ENCODE measurements at places on chromosomes 1 and 21.

DNA sequence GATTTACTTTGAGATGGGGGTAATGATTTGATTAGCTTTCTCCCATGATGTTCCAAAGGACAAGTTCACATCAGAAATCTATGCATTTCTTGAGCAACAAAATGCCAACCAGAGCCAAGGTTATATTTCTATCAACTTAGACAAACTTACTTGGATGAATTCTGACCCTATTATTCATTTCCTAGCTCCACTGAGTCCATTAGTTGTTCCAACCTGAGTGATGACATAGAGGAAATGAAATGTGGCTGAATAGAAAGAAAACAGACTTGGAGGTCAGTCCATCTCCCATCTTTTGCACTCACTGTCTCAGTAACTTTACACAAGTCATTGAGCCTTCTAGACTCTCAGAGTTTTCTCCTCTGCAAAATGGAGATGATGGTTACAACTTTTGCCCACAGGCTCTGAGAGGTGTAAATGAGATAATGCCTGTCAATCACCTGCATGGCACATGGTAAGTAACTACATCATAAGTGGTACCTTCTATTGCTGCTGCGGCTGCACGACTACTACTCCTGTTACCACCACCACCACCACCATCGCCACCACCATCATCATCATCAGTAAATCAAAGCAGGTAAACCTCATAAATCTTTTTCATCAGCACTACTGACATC is 98.2 kb downstream of the PTPN14 start:
- DNase-seq = no peak

DNA sequence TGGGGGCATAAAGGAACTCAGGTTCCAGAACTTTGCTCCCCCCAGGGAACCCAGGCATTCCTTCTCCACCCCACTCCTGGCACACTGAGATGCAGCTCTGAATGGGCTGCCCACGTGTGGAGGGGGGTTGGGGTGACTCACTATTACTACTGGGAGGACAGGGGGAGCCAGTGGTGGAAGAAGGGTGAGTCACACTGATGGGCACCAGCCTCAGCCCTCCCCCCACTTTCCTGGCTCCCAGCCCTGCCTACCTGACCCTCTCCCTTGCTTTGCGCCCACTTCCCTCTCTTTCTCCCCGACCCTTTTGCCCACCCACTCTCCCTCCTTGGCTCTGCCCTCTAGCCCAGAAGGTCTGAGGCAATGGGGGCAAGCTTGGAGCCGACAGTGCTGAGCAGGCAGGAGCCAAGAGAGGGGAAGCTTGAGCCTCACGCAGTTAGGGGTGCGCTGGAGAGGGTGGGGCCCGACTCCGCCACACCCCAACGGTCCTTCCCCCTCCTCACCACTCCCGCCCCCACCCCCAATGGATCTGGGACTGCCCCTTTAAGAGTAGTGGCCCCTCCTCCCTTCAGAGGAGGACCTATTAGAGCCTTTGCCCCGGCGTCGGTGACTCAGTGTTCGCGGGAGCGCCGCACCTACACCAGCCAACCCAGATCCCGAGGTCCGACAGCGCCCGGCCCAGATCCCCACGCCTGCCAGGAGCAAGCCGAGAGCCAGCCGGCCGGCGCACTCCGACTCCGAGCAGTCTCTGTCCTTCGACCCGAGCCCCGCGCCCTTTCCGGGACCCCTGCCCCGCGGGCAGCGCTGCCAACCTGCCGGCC is at the start of gene LMNA:
LMNA (plus strand) TSS at position 611 of the 818 bp plus-strand sequence. CDS start 208 bp downstream, outside the sequence.
- peak; percentile 98 for DNase-seq

DNA sequence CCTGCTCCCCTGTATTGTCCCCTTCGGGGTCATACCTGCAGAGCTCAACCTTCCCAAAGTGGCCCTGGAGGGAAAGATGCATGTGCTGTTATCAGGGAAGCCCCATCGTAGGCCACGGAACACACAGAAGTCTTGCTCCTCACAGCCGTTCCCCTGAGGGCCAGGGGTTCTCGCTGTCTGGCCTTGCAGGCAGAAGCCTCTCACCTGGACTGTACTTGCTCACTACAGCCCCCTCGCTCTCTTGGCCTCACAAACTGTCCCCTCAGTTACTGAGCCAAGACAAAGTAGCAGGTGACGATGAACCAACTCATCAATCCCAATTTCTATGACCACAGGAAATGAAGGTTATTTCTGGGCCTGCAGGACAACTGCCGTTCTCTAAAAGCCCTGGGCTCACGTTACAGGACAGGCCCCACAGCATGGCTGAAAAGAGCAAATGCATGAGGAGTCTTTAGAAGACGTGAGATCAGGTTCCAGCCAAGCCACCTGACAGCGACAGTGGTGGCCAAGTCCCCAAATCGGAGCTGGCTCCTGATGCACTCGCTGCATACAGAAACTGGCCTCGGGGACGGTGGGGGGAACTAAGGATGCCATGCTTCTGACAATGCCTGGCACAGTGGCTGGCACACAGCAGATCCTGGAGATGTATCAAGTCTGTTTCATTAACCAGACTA is 95.0 kb downstream of the RAVER2 start:
- DNase-seq = no peak

GRCh38 chr1:106785176-106785575 is 271.3 kb upstream of the PRMT6 start:
- DNase-seq = no peak

- DNase-seq = no peak
Measured at GRCh38 chr1:165328136-165328535, 28.4 kb downstream of the LMX1A start.

DNA sequence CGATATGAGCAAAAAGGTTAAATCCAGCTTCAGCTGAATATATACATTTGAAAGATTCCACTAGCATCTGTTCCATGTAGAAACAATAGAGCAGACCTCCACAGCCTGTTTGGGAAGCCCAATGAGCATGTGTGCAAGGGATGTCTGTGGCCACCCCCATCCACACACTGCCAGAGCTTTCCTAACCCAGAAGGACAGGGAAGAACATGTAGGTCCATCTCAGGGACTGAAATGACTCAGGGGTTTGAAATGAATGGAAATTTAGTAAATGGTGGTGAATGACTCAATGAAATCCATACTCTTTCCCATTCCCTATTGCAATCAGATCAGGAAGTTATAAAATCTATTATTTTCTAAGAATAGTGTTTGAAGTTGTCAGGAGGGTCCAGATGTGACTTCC is 397.2 kb downstream of the DUSP10 start:
- no peak for DNase-seq

- no peak for DNase-seq
Measured at GRCh38 chr1:98888869-98889268, 115.8 kb downstream of the PLPPR5 start.

All from SW480 (cell line).